ENCODE measurements at places on chromosomes 12 and 14.

DNA sequence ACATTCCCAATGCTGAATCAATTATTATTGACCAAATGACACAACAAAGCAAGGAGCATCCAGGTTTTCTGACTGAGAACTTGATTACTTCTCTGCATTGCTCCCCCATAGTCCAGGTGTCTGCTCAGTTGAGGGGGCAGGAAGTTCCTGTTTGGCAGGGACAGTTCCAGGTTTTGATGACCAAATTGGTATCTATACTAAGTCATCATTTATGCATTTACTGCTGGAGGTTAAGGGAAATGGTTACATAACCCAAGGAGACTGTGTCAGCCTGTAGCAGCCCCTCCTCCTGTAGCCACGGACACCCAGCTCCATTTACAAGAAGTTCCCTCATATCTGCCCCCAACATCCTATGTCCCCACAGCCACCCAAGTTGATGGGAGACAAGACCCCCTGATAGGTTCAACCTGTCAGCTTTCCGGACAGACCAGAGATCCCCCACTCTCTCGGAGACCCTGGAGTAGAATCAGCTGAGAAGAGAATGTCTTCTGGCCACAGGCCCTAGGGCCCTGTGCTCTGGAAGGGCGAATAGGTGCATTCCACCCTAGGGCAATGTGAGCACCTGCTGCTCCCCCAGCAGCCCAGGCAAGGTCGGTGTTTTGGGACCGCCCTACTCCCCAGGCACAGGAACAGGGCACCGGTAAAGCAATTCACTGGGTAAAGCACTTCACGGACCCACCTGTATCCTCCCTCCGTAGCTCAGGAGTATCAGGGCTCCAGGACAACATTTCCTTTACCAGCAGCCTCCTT, 23.6 kb downstream of the IRF2BPL start:
- DNase-seq: no peak

DNA sequence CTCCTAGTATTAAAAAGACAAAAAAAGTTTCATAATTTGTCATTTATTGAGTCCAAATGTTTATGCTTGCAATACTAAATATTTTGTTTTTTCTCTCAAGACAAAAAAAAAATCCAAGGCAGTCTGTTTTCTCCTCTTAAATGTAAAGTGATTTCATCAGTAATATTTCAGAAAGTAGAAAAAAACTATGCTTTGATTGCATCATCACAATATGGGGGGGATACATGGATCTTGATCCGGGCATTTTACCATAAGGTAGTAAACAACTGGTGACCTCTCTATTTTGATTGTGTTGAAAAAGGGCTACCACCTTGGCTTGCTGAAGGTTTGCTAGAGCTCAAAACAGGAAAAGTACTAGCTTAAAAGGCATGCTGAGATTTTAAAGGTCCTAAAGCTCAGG, 43.6 kb downstream of the ERGIC2 start:
- DNase-seq: no peak

DNA sequence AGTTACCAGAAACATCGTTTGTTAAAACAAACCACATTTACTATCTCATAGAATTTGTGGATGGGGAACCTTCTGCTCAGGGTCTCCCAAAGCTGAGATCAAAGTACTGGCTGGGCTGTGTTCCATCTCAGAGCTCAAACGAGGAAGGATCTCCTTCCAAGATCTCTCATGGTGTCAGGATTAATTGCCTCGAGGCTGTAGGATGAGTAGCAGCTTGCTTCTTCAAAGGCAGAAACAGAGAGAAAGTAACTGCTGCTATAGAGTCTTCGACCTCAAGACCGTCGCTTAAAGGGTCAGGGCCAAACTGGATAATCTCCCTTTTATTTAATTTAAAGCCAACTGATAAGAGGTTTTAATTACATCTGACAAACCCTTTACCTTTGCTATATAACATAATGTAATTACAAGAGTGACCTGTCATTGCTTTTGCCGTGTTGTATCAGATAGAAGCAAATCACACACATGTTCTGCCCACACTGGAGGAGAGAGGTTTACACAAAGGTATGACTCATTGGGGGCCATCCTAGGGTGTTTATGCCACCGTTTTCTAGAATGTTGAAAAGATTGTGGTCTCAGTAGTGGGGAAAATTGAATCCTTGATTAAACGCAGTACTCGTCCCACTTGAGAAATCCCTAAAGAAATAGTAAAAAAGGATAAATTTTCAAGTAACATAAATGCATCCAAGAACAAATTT, 868.8 kb upstream of the TMEM132C start:
- DNase-seq: no peak

DNA sequence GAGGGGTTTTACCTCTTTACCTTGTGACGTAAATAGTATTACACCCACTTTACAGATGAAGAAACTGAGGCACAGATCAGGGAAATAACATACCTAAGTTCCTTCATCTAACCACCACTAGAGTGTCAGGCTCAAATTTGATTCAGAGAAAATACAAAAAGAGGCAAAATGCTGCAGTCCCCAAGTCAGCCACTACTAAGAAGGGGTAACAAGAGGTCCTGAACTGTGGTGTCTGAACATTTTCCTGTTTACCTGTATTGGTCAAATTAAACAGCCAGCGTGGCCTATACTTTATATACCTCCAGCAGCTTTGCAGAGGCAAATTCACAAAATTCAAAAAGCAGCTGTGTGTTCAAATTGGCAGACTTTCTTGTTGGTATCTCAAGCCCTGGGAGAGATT, 92.0 kb downstream of the TBX5 start:
- DNase-seq: no peak

GRCh38 chr12:124369055-124369826, 74.3 kb downstream of the RFLNA start:
- no peak for DNase-seq

GRCh38 chr14:22096514-22096895, 422.9 kb upstream of the OR4E1 start:
- peak; percentile 36 for DNase-seq

GRCh38 chr12:118183711-118184110, 47.8 kb downstream of the PEBP1 start:
- no peak for DNase-seq

All from CD4-positive, alpha-beta T cell treated with Interleukin-4 for 4 hours (primary cell).